Upper lobe of left lung (tissue), 6 donors: ENCODE measurements at places on chromosomes 16 and 17.

DNA sequence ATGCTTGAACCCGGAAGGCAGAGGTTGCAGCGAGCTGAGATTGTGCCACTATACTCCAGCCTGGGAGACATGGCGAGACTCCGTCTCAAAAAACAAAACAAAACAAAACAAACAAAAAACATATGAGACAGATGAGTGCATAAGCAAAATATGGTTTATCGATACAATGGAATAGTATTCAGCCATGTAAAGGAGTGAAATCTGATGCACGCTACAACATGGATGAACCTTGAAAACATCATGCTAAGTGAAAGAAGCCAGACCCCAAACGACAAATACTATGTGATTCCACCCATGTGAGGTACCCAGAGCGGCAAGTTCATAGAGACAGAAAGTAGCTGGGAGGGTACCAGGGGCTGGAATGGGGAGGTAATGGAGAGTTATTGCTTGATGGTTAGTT is 6.8 kb downstream of the PLCD3 start:
- no peak for DNase-seq

GRCh38 chr17:67315865-67316264 is 50.5 kb downstream of the PSMD12 start:
- DNase-seq = no peak

- DNase-seq = no peak
Measured at GRCh38 chr16:83901101-83901500, 2.2 kb downstream of the MLYCD start.

- DNase-seq = no peak
Measured at GRCh38 chr17:81680150-81680549, 3.4 kb downstream of the ARL16 start.

DNA sequence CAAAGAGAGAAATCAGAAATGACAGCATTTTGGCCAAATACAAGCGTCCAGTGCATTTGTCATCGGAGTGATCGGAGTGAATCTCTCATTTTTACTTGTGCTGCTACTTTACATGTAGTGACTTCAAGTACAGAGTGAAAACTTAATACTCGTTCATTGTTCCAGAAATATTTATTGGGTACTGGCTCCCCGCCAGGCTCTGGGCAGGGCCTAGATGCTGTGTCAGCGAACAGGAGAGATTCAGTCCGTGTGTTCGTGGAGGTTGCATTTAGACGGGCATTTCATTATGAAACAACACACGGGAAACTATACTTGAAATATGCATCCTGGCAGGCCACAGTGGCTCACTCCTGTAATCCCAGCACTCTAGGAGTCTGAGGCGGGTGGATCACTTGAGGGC is 727.2 kb upstream of the RBFOX1 start:
- DNase-seq = no peak
